Effector CD4-positive, alpha-beta T cell (primary cell): ENCODE measurements at places on chromosomes 6 and 20.

GRCh38 chr20:19251506-19251905 is 39.1 kb downstream of the SLC24A3 start:
- no peak for DNase-seq

DNA sequence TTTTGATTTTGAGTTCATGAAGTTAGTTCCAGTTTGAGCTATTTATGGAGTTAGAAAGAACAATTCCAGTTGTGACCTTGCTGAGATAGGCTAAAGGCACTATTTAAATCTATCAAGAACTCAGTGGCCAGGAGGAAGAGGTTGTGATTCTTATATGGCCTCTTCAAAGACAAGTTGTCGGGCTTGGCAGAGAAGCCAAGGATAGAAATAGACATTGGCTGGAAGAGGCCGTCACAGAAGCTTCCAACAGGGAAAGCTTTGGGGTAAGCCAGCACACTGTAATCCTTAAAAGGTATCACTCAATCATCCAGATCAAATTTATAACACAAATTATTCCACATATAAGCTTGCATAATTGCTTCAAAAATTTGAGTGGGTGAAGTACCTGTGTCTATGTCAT is 286.1 kb downstream of the SYNE1 start:
- no peak for DNase-seq

DNA sequence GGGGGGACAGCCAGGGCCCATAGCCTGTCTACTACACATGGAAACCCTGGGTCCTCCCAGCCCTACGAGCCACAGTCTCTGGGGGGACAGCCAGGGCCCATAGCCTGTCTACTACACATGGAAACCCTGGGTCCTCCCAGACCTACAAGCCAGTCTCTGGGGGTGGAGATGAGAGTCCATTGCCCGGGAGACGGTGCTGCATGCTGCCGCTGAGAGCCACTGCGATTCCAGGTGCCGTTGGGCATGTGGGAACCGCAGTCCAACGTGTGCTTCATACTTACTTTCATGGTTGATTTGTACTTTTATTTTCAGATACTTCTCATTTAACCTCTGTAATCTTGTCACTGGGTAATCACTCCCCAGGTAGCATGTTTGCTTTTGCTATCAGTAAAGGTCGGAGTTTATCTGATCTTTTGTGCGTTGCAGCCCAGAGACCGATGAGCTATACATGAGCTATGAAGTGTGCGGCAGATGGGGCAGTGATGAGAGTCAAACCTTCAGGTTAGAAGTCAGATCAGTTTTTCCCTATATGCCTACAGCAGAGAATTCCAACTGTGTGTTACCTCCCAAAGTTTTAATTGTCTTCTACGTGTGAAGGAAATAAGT is 58.2 kb downstream of the SMOC2 start:
- DNase-seq = no peak

- DNase-seq = no peak
Measured at GRCh38 chr6:142756215-142756630, 188.8 kb downstream of the HIVEP2 start.

GRCh38 chr6:99270826-99271225 is 78.6 kb downstream of the FAXC start:
- no peak for DNase-seq

DNA sequence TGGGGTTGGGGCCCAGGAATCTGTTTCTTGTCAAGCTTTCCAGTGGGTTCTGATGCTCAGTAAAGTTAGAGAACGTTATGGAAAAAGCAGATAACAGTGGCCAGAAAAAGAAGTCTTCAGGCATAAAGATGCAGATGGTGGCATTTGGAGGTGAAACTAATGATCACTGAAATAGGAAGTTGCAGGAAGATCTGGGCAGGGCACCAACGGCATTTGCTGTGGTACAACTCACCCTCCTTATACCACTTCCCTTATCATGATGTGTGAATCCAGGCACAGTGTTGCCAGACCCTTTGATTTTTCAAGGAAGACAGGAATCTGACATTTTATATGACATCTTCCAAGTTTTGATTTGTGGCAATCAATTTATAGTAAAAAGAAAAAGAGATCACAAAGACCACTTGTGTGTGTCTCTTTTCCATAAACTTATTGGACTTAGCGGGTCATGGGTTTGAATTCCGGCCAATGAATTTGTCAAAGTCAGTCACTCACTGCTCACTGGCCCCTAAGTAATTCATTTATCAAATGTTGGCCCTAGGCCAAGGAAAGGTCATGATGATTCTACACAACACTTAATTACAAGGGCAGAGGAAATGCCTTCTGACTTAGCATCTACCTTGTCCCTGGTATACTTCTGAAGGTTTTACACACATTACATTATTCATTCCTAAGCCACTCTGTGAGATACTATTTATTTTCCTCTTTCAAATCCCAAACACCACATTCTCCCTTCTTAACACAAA is 37.6 kb downstream of the LAMP5 start:
- no peak for DNase-seq

DNA sequence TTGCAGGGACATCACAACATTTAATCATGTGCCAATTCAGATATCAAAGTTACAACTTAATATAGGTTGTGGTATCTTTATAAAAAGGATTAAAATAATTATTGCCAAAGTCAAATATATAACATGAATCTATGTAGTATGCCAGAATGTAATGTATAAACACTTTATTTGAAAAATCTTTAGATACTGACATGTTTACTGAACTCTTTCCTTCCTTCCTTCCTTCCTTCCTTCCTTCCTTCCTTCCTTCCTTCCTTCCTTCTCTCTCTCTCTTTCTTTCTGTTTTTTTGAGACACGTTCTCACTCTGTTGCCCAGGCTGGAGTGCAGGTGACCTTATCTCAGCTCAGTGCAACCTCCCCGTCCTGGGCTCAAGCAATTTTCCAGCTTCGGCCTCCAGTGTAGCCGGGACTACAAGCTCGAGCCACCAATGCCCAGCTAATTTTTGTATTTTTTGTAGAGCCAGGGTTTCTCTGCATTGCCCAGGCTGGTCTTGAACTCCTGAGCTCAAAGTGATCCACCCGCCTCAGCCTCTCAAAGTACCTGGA is 496.8 kb upstream of the CITED2 start:
- no peak for DNase-seq

GRCh38 chr6:113281431-113281830 is 575.7 kb upstream of the MARCKS start:
- DNase-seq = no peak

GRCh38 chr6:41896281-41896680 is 1.1 kb upstream of the USP49 start:
- no peak for DNase-seq

DNA sequence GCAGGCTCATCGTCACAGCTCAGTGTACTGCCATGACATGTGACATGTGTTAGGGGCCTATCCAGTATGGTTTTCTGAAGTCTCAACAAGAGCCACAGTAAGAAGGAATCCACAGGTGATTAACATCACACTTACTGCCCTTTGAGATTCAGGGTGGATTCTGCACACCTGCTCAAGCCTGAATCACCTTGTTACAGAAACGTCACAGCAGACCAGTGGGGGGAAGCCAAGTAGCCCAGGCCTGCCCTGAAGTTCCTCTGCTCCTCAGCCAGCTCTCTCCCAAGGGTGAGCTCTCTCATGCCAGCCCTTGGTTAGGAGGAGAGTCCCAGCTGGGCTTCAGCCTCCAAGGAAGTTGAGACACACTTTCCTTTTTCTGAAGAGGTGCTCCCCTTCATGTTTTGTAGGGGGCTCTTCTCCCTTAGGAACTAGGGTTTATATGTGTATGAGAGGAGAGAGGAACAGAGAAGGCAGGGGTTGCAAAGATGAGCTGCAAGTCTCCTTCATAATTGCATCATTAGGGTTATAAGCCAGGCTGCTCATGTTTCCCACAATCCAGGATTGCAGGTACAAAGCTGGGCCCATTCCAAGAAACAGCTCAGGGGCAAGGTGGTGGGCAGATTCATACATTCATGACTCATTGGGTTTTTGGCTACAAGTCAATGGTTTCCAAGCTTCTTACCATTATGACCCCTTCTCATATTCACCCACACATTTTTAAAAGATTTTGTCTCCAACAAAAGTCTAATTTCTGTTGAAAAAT is 11.6 kb downstream of the GSS start:
- no peak for DNase-seq

- DNase-seq = no peak
Measured at GRCh38 chr6:93219447-93219846, 199.9 kb downstream of the EPHA7 start.

DNA sequence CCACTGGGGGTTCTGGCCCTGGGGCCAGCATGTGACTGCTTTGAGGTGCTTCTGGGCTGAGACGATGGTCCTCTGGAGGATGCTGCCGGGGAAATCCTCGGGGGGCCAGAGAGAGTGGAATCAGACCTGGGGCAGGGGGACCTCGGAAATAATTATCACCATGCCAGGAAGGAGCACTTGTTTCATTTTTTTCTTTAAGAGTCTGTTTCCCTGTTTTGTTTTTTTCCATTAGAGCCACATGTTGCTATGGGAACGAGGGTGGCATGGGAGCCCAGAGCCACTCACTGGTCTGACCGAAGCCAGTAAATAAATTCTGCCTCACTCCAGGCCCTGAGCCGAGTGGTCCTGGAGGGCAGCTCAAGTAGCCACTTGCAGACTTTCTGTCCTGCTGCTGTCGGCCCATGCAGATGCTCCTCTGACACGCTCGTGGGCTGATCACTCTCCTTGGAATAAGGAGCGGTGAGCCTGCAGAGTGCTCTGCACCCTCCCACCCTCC is 365.1 kb downstream of the ZFAND3 start:
- no peak for DNase-seq

GRCh38 chr6:152305672-152306071 is 331.5 kb downstream of the SYNE1 start:
- DNase-seq = no peak

- DNase-seq = no peak
Measured at GRCh38 chr6:104473021-104473429, 386.7 kb downstream of the HACE1 start.

GRCh38 chr6:133396984-133397348 is 155.8 kb downstream of the EYA4 start:
- no peak for DNase-seq

- no peak for DNase-seq
Measured at GRCh38 chr20:21344961-21345360, 41.8 kb downstream of the XRN2 start.

- DNase-seq = peak; percentile 39
Measured at GRCh38 chr6:109441069-109441816, 719 bp downstream of the SMPD2 start.

DNA sequence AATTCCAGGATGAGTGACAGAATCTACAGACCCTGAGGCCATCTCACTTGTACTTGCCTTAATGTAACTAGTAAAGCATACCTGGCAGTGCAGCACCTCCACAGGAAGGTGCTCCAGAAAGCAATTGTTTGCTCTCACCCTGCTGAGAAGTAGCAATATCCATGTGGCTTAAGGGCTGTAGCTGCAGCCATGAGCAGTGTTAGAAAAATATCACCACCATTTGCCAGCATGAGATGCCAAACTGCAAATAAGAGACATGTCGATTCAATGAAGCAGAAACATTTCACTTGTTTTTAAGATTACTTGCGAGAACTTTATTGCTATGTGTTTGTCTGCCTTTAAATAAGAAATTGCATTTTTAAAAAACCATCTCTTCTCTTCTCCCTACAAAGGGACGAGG is 151.5 kb downstream of the PRL start:
- DNase-seq = no peak

DNA sequence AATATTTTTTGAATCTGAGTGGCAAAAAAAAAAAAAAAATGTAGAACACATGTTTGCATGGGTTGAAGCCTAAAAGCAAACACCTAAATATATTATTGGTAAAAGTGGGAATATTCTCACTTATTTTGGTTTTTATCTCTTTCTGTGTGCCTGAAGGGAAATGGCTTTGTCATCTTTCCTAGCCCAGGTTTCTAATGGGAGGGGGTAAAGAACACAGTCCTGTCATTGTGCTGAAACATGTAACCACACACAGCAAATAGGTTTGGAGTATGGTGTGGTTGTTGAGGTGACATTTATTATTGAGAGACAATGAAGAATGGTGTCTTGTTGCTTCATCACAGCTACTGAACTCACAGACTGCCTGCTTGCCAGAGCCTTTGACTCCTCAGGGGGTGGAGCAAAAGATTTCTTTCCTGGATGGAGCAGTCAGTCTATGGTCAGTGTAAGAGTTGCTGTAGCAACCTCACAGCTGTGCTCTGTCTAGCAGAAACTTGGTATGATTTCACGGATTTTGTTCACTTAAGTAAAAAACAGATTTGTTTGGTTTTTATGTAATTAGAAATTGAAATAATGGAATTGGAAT is 70.2 kb downstream of the CEP57L1 start:
- no peak for DNase-seq

GRCh38 chr6:15096894-15097837 is 148.7 kb upstream of the JARID2 start:
- no peak for DNase-seq

- no peak for DNase-seq
Measured at GRCh38 chr6:41408982-41409381, 73.6 kb downstream of the NCR2 start.

GRCh38 chr6:10886691-10887502 is at the start of gene SYCP2L:
Gene SYCP2L, plus strand, starts transcription at chr6:10887052. Its CDS starts 75 bp downstream, at chr6:10887127.
- DNase-seq = no peak

DNA sequence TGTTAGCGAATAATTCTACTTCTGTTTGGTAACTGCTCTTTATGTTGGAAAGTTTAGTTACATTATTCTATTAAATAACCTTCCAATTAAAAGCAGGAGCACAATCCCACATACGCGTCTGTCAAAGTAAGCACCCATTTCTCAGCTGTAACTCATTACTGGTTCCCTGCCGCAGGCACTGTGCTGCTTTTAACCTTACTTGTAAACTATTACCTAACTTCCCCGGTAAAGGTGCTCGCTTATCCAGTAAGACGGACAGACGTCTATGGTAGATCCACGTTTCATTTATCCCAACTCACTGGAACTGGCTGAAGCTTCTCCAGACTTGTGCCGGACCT is 529 bp upstream of the ENPP4 start:
- no peak for DNase-seq

DNA sequence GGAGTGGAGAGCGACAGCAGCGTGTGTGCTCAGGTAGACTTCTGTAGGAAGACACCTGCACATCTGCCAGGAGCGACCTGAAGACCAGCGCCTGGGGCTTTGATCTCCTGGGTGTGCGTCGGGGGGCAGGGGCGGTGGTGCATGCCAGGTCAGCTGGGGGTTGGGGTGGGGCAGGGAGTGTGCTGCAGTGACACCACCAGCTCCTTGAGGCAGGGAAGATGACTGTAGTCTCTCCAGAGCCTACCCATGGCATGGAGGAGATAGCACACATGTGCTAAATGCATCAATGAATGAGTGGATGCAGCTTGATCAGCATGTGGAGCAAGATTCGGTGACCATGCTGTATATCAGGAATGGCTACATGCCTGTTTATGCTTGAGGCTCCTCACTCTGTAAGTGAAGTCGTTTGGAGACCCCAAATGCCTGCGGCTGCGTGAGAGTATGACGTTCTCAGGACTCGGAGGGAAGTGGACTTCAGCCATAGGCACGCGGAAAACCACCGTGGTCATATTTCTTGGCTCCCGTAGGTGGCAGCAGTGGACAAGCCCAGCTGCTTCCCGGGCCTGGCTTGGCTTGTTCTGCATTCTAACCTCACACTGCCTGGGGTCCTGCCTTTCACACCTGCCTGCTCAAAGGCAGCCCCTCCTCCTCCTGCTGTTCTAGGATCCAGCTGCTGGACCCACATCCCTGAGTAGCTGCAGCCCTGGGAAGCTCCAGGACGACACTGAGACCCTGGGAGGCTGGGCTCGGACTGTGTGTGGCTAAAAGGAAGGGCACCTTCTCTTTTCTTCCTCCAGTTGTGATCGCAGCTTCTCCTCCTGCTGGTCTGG is 39.4 kb upstream of the KCNK16 start:
- no peak for DNase-seq

GRCh38 chr6:152048921-152049320 is 241.4 kb downstream of the ESR1 start:
- DNase-seq = no peak
